NCI-H1105 (cell line): ENCODE measurements at places on chromosomes 11 and 22.

DNA sequence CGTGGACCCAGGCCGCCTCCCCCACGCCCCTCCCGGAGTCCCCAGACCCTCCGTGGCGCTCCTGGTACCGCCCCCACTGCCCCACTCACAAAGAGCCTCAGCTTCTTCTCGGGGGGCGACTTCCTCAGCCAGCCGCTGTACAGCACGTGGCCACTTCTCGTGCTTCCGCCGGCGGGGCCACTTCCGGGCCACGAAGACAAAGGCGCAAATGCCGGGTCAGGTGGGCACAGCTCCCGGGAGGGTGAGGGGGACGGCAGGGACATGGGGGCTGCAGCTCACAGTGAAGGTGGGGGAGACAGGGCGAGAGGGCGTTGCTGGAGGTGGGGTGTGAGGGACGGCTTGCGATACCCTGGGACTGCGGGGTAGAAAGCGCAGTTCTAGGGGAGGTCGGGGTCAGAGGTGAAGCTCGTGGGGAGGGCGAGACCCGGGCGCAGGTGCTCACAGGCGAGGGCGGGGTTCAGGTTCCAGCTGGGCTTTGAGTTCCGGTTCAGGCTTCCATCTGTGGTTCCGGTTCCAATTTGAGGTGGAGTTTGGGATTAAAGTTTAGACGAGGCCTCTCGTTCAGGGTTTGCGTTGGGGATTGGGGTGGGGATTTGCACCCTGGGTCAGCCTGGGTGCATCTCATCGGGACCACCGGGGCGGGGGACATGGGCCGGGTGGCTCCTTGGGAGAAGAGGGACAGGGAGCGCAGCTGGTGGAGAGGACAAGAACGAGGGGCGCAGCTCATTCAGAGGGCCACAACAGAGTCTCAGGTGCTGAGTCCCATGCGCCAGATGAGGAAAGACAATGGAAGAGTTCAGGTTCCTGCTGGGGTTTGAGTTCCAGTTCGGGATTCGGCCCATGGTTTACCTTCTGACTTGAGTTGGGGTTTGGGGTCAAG lies at the start of gene GAB4:
GAB4 (minus strand) TSS at position 371 of the 880 bp plus-strand sequence; CDS start at position 263, 108 bp downstream.
- DNase-seq, result no peak

- DNase-seq, result no peak
These were observed 42.7 kb downstream of the SCN3B start for GRCh38 chr11:123611698-123612097.

GRCh38 chr11:122617297-122617696 lies 38.2 kb upstream of the UBASH3B start:
- DNase-seq, result no peak

DNA sequence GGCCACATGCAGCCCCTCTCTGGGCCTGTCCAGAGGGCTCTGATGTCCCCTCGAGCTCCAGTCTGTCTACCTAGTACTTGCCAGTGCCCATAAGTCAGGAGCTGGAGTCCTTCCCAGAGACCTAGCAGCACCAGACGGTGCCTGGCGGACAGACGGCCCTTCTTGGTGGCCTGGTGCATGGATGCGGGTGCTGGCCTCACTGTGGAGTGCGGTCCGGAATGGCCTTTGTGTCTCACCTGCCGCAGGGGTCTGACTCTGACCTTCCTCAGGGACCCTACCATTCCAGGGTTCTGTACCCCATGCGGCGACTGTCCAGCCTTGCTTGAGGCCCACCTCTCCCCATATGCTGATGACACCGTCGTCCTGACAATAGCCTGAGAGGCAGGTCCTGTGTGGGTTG lies 29.4 kb upstream of the SMIM38 start:
- no peak for DNase-seq

- no peak for DNase-seq
These were observed 88.6 kb upstream of the LMO1 start for GRCh38 chr11:8352103-8352875.

DNA sequence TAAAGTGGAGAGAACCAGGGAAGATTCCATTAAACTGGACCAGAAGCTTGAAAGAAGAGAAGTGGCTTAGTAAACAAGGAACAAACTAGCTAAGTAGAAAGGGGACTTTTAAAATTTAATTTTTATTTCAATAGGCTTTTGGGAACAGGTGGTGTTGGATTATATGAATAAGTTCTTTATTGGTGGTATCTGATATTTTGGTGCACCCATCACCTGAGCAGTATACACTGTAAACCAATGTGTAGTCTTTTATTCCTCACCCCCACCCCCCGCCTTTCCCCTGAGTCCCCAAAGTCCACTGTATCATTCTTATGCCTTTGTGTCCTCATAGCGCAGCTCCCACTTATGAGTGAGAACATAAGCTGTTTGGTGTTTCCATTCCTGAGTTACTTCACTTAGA lies 7.4 kb downstream of the ACAT1 start:
- no peak for DNase-seq

GRCh38 chr22:32781695-32782094 lies 19.8 kb upstream of the TIMP3 start:
- no peak for DNase-seq

DNA sequence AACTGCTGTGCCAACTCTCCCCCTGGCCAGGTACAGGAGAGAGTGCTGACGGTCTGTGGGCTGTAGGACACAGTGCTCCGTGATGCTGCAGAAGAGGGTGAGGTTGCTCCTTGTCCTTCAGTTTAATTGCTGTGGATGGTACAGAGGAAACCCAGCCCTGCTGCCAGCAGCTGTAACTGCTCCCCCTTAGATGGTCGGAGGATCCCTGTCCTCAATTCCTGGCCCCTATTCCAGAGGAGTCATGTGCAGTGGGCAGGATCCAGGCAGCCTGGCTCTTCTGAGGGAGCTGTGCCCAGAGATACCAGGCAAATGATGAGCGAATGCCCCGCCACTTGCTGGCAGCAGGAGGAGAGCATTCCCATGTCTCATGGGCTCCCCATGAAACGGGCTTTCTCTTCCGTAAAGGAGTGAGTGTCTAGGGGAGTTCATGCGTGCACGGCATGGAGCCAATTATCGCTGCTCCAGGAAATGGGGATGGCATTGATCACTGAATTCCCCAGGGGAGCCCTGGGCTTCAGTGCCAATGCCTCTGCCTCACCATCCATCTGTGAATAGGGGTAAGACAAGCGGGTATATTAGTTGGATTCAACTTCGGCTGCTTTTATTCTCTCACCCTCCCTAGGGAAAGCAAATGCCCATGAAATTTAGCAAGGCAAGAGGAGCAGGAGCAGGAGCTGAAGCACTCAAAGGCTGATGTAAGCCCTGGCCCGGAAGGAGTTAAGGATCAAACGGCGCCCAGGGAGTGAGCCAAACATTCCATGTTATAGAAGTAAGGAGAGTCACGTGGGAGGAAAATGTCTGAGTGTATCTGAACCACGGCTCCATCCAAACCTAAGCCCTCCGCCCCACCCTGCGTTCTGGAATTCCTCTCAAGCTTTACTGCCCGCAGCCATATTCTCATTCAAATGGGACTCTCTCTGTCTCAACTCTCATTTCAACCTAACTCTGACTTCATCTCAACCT lies 51.0 kb upstream of the CSNK2A3 start:
- no peak for DNase-seq

- no peak for DNase-seq
These were observed 127.7 kb downstream of the OSBP2 start for GRCh38 chr22:30822216-30823014.

- no peak for DNase-seq
These were observed 25.8 kb upstream of the KCNQ1OT1 start for GRCh38 chr11:2725368-2726300.

- no peak for DNase-seq
These were observed 45.1 kb upstream of the CBX7 start for GRCh38 chr22:39197578-39197977.
